Activated T-helper 1 cell treated with anti-CD3 and anti-CD28 coated beads, Interleukin-2, amount 50 U/mL, for 16 hours (primary cell): ENCODE measurements at places on chromosomes 6 and 20.

GRCh38 chr6:75612434-75612833 is 10.8 kb downstream of the SENP6 start:
- no peak for DNase-seq

GRCh38 chr20:46203510-46203837 is 85.4 kb downstream of the CD40 start:
- no peak for DNase-seq

DNA sequence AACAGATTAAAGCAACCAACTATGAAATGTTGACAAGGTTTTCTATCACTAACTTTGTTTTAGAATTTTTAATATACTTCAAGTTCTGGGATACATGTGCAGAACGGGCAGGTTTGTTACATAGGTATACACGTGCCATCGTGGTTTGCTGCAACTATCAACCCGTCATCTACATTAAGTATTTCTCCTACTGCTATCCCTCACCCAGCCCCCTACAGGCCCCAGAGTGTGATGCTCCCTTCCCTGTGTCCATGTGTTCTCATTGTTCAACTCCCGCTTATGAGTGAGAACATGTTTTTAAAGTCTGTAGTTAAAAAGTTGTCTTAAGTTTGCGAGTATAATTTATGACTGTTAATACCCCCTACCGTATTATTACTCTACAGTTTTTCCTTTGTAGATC is 844.3 kb upstream of the MANEA start:
- no peak for DNase-seq

DNA sequence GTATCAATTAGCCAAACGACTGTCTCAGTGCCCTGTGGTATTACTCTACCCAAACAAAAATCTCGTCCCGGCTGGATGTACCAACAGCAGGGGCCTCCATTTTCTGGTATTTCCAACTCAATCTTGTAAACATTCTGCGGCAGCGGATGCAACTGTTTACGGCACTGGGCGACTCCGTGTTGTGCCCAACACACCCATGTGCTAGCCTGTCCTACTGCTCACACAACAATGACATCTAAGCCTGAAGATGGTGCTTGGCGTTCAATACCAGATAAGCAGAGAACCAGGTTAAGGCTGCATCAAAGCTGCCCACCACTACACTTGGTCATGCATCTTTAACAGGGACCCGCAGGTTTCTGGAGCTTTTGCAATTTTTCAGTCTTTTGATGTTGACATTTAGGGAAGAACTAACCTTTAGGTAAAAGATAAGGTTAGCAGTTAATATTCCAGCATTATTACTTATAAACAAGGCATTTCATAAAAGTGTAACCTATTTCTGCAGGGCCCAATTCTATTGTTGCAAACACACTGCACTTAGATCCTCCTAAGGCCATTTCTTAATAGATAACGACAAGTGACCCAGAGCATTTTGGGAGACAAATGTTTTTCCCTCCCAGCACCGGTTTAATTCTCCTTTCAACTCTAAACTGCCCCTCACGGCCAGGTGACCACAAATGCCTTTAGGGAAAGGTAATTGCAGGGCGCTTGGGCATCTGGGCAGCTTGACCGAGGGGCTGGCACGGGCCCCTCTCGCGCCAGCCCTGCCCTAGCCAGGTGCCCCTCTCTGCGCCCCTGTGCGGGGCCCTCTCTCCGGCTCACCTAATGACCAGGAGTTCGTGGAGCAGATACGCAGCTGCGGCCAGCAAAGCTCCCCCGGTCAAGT is 945 bp downstream of the FAXC start:
- no peak for DNase-seq

DNA sequence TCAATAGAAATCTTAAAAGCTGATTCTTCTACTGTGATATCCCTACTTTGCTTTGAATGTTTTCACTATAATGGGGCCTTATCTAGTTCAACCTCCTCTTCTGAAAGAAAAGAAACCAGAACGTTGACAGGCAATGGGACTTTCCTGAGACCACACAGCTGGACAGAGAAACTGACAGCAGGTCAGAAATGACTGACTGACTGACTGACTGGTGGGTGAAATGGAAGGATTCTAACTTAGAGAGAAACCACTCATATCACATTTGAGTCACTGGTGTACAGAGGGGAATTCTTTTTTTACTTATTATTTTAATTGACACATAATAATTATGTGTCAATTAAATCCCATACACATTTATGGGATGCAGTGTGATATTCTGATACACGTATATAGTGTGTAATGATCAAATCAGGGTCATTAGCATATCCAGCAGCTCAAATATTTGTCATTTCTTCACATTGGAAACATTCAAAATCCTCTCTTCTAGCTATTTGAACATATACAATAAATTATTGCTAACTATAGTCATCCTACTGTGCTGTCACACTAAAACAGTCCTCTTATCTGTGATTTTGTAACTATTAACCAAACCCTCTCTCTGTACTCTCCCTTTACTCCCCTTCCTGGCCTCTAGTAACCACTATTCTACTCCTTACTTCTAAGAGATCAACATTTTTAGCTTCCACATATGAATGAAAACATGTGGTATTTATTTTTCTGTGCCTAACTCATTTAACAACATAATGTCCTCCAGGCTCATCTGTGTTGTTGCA is 64.8 kb upstream of the NRSN1 start:
- no peak for DNase-seq

DNA sequence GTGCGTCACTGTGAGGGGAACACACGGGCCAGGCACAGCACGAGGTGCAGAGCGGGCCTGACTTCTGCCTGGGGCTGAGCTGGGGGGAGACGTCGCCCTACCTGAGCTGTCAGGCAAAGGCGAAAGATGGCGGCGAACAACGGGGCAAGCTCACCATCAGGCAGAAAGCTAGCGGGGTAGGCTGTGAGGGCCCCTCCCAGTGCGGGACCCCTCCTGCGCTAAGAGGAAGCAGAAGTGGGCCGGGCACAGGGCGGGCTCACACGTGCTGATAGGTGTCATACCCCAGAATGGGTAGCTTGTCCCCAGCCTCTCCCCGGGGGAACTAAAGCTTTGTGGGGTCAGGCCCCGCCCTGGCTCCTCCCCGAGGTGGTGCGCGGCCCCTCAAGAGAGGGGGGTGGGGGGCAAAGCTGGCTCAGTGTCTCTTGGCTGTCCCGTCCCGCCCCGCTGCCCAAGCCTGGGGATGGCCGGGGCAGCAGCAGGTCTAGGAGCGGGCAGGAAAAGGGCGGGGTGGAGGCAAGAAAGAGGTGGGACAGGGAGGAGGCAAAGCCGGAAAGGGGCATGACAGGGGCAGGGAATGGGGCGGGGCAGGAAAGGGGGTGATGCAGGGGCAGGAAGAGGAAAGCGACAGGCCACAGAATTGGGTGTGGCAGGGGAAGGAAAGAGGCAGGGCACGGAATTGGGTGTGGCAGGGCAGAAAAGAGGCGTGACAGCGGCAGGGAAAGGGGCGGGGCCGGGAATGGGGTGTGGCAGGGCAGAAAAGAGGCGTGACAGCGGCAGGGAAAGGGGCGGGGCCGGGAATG is 14.7 kb downstream of the UCKL1 start:
- DNase-seq = peak; percentile 44

- no peak for DNase-seq
Observed at GRCh38 chr6:7706269-7706668, 19.6 kb upstream of the BMP6 start.

GRCh38 chr6:117072134-117072533 is 193.2 kb upstream of the VGLL2 start:
- no peak for DNase-seq

- DNase-seq = no peak
Observed at GRCh38 chr6:1482381-1483166, 93.2 kb downstream of the FOXF2 start.

DNA sequence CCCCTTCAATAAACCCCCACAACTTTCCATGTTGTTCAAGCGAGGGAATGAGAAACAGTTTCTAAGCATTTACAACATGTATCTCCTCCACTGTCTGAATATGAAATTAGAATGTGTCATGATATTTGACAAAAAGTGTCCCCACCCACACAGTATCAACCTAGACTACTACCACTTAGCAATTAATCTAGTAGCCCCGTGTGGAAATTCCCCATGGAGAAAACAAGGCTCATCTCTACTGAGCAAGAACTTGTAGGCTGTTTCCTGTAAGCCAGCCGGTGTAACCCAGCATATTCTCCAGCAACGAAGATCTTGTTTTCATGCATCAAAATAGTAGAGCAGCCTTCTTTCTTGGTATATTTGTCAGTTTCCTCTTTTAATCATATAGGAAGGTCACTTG is 115.0 kb downstream of the IRF4 start:
- no peak for DNase-seq

GRCh38 chr6:41073203-41073967 is 611 bp downstream of the NFYA start:
- DNase-seq = peak; percentile 62

DNA sequence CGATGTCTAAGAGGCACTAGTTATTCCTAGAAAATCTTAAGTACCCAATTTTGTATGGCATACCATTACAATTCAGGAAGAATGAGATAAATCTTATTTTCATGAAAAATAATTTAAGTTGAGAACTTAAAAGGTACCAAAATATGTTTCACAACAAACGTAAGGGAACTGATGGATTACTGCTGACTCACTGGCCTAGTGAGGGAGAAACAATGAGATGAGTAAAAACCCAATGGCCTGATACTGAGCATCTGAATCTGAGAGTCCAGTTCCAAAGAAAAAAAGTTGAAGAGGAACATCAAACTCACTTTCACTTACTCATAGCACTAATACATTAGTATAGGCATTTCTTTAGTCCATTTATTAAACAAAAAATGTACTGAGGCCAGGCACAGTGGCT is 56.0 kb downstream of the MDN1 start:
- DNase-seq = no peak

- DNase-seq = no peak
Observed at GRCh38 chr6:162960679-162961457, 233.1 kb downstream of the PACRG start.
